ENCODE measurements at places on chromosomes 16 and 17.

GRCh38 chr17:42766124-42766523 lies 5.1 kb downstream of the RAMP2 start:
- no peak for DNase-seq

- peak; percentile 97 for DNase-seq
Observed at GRCh38 chr17:50289991-50290702, 15.9 kb downstream of the TMEM92 start.

GRCh38 chr16:69563605-69564580 lies 1.9 kb upstream of the NFAT5 start:
- peak; percentile 39 for DNase-seq

- peak; percentile 9 for DNase-seq
Observed at GRCh38 chr17:75848523-75849278, 4.5 kb upstream of the UNC13D start.

GRCh38 chr16:30941600-30942425 lies 7.1 kb upstream of the ORAI3 start:
- peak; percentile 56 for DNase-seq

DNA sequence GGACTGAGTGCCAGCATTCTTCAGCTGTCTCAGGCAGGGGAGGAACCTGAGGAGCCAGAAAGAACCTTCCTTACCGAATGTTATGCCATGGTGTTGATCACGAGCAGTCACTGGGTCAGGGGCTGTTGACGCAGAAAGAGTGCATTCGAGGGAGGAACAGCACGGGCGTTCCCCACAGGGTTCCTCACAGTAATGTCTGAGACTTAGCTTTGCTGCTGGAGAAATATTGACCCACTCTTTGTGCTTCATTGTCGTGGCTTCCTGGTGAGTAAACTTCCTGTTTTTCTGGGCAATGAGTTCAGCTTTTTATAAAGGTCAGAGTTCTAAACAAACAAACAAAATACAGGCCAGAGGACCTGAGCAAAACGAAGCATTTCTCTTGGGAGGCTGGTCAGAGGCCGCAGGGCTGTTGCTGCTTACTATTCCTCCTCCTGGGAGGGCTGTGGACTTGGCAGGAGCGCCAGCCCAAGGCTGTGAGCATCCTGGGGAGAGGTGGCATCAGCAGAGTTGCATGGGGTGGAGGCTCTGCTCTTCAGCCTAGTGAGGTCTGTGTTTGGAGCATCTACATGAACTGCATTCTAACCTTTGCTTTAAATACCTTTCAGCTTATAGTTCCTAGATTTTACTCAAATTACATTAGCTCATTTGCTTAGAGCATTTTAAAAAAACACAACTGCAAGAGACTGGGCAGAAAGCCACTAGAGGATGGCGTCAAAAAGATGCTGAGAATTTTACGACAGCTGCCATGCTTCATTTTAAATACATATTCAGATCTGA lies 143.1 kb upstream of the CACNG5 start:
- DNase-seq, result no peak
